ENCODE measurements at places on chromosomes 6 and 20. TPM values are rescaled to one million over a fixed set of nuclear protein-coding genes. Genes with fewer than 3 reads are reported as not detected.

Gene COQ3
- total RNA-seq, result 9.8 TPM

Gene VGLL2
- not detected for total RNA-seq

Gene SLC25A27
- total RNA-seq, result 26.1 TPM

Gene MYBL2
- total RNA-seq, result 0.98 TPM

Gene ENPP3
- 0.25 TPM for total RNA-seq

Gene SLC22A23
- total RNA-seq, result 30.2 TPM

Gene HLA-DPA1
- total RNA-seq, result 0.49 TPM

Gene C20orf144
- not detected for total RNA-seq

Gene CCN6
- total RNA-seq, result not detected

Gene NINL
- 15.5 TPM for total RNA-seq

Gene FAM209B
- total RNA-seq, result not detected

Gene PCSK2
- total RNA-seq, result 11.6 TPM

Gene SLC17A2
- total RNA-seq, result not detected

Gene BEND6
- 14.5 TPM for total RNA-seq
